PC-9 (cell line): ENCODE measurements at places on chromosomes 1 and 21.

DNA sequence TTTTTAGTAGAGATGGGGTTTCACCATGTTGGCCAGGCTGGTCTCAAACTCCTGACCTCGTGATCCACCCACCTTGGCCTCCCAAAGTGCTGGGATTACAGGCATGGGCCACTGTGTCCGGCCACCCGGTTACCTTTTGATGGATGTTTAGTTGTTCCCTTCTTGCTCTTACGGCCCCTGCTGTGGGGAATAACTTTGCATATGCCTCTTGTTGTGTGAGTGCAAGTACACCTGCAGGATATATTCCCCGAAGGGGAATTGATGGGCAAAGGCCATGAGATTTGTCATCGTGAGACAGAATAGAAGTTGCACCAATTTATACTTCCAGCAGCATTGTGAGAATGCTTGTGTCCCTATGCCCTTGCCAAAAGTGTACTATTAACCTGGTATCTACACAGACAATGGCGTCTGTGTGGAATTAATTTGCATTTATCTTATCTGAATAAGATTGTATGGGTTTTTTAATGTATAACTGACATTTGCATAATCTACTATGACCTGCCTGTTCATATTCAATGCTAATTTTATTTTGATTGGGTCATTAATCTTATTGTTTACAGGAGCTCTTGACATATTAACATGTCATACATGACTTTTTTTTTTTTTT is 8.1 kb downstream of the IL6R start:
- no peak for DNase-seq

GRCh38 chr1:209583408-209583807 is at the start of gene CAMK1G:
CAMK1G (plus strand) TSS chr1:209583714; CDS start chr1:209594984, 11,270 bp downstream.
- no peak for DNase-seq

DNA sequence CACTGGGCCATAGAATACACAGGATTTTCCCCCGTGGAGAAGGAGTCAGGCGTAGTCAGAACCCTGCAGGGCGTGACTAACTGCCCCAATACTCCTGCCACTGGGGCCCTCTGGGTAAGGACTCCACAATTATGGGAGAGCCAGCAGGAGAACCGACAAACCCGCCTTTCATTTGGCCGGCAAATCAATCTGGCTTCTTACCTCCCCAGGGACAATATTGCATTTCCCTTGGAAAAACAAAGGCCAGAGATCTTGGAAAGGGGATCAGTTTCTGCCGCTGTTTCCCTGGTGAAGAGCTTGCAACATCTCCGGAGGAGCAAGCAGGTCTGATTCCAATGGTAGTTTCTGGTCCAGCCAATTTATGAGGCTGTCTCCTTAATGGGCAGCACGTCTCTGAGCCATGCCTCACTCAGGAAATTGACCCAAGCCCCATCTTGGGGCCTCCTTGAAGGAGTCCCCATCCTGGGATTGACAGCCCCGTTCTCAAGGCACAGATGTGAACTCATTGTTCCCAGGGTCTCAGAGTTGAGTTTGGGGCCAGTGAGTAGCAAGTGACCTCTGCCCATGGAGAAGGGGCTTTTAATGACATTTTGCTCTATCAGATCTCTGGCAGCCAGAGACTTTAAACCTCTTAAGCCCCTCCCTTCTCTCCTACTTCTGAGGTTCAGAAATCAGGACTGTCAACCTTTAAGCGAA is 4.3 kb downstream of the TRABD2B start:
- no peak for DNase-seq

DNA sequence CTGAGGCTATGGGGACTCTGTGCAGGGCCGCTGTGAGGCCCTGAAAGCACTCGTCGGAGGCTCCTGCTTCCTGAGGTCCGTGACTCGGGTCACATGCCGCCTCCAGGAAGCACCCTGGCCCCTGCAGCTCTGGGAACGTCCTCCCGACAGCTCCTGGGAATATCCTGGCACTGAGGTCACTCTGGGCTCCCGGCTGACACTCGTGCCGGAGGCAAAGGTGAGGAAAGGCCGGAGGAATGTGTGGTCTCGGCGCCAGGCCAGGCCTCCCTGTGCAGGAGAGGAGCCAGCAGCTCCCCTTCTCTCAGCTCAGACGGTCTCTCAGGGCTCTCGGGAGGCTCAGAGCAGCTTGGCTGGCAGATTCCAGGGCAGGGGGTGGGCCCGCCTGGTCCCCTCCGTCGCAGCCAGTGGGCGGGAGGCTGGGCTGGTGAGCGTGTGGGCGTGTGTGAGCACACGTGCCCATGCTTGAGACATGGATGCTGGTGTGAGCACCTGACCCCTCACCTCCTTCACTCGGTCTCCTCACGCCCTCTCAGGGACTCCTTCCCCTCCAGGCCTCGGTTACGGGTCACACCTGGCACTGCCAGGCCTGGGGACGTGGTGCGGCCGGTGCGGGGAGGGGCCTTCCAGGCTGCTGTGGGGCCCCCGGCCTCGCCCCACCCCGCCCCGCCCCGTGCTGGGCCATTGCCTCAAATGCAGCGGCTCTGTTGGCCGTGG is 5.5 kb upstream of the RNF223 start:
- peak; percentile 96 for DNase-seq

- DNase-seq: no peak
Observed at GRCh38 chr1:35561297-35561971, 3.8 kb downstream of the NCDN start.
